ENCODE measurements at places on chromosomes 6 and 20.

DNA sequence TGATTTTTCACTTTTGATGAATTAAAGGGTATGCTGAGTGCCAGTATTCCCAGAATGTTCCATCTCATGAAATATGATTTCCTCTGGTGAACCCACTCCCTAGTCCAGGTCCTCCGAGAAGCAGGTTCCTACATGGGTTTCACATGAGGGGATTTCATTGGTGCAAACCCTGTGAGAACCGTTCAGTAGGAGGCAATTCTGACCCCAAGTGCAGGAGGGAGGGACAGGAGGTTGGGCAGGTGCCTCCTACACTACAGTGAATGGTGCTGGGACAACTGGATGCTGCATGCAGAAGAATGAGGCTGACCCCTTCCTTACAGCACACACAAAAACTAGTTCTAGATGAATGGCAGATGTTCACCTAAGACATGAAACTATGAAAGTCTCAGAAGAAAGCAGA lies 5.1 kb upstream of the ULBP2 start:
- no peak for DNase-seq

DNA sequence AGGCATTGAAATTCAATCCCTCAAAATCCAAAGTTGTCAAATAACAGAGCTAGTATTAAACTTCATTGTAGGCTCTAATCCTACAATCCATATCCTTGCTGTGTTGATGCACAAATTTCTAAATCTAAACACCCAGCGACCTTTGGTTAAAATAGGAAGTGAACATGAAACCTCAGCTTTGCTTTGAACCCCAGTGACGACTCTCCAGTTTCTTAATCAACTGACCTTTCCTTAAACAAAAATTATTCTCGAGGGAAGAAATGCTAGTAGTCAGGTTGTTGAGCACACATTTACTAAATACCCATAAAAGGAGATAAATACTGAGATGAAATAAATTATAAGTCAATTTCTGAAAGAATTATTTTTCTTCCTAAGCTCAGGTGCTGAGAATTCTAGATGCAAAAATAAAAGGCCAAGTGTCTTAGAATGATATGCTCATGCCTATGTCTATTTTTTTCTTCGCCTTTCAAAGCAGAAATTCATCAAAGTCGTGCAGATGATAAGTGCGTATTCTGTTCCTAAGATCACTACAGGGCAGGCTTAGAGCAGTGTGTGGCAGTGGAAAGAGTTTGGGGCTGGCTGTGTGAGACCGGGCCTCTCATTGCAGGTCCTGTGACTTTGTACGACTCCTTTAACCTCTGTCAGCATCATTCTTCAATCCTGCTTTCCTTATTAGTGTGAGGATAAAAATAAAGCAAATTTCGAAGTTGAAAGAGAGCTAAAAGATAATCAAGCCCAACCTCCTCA lies 208.7 kb downstream of the PRL start:
- DNase-seq = no peak

GRCh38 chr20:38725931-38726803 lies 1.9 kb downstream of the SLC32A1 start:
- DNase-seq = peak; percentile 46

- DNase-seq = peak; percentile 79
These were observed at the start of gene GPR63 for GRCh38 chr6:96837081-96837971. Gene GPR63 (minus strand): TSS chr6:96837477. CDS start chr6:96799731, 37,746 bp downstream.

- DNase-seq = no peak
These were observed 151.7 kb downstream of the FRK start for GRCh38 chr6:115908906-115909559.
